ENCODE measurements at places on chromosomes 6 and 20.

GRCh38 chr6:84263557-84263956, 36.1 kb upstream of the CEP162 start:
- no peak for DNase-seq

GRCh38 chr6:84193114-84193708, 34.2 kb downstream of the CEP162 start:
- DNase-seq: peak; percentile 37

GRCh38 chr6:14724549-14724948, 521.3 kb upstream of the JARID2 start:
- no peak for DNase-seq

DNA sequence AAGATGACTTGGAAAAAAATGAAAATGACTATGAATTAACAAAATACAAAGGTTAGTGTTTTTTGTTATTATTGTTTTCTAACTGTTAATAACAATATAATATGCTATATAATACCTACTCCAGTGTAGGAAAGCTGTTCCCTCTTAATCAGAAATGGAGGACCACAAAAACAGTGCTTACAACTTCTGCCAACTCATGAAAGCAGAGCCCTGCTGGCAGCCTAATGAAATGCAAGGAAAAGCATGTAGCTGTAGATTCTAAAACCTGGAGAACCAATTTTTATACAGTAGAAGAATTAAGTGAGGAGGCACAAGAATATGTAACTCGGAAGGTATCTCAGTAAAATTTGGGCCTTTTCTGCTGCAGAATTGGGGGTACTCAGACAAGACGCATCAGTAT, 29.4 kb downstream of the PHIP start:
- no peak for DNase-seq

DNA sequence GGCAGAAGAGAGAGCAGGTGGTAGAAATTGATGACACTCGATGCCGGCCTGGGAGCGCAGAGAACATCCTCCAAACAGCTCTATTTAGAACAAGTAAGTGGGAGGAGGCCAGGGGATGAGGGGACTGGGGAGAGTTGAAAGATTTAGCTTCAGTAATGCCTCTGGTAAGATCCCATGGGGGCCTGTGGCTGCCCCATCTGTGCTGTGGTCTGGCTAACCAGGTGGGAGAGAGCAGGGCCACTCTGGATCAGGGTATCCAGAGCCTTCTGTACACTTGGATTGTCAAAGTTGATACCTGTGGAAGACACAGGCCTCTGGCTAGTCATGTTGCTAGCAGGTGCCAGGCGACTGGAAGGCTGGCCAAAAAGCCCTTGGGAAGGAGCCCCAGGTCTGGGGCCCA, 27.6 kb downstream of the NCOA5 start:
- no peak for DNase-seq

- peak; percentile 5 for DNase-seq
Observed at GRCh38 chr6:132715204-132715603, 1.3 kb upstream of the VNN1 start.

DNA sequence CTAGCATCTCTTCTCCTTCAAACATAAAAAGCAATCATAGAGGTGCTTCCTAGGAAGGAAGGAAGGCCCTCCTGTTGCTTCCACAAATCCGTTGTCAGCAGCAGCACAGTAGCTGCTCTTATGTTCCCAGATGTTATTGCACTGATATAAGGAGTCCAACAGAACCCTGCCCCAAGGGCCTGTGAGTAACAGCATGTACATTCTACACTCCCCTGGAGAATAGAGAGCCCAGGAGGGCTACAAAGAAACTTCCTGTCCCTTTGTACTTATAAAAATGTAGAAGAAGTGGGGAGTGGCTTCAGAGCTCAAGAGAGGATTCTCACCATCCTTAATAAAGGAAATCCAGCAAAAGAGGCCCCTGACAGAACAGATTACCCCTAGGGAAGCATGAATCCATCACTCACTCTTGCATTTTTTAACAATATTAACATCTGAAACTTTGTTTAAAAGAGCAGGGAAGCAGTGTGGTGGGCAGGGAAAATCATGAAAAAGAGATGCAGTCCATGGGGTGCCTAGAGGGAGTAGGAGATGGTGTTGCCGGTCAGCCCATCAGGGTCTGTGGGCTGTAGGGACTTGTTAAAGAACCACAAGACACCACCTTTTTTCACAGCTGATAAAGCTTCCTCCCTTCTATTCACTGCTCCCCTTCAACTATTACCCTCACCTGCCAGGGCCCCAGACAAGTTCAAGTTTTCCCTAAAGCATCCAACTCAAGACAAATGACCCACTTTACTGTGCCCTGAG, 104.5 kb upstream of the ADGRF1 start:
- no peak for DNase-seq

- DNase-seq: no peak
Observed at GRCh38 chr20:2578475-2579192, 42.3 kb downstream of the TMC2 start.

GRCh38 chr6:167683028-167683862, 143.5 kb upstream of the AFDN start:
- DNase-seq: no peak

- no peak for DNase-seq
Observed at GRCh38 chr20:35287509-35288324, 3.1 kb upstream of the EIF6 start.

DNA sequence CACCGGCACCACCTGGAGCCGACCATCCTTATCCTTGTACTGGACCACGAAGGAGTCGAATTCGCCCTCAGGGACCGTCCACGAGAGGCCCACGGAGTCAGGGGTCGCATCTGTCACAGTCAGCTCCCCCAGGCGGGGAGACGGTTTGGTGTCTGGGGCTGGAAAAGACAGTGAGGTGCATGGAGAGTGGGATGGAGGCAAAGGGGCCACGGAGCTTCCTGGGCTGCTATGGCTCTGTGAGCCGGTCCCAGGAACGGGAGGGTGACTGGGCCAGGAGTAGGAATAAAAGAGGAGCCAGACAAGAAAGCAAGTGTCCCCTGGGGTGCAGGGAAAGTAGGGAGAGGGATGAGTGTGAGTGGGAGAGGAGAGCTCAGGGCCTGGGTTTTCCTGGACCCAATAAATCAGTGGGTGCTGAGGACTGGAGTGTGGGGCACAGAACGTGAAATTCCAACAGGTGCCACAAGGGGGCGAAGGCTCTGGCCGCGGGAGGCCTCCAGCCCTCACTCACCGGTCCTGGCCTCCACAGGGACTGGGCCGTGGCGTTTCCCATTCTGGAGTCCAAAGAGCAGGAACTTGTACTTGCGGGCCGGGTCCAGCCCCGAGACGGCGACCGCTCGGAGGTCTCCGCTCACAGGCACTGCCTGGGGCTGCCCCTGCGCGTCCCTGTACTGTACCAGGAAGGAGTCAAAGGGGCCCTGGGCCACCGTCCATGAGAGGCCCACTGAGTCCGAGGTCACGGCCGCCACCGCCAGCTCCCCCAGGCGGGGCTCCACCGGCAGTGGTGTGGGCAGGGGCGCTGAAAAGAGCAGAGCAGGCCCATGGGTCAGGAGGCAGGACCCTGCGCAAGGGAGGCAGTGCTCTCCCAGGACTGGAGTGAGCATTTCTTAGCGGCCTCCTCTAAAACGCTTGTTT, 9.9 kb downstream of the CYP21A2 start:
- DNase-seq: no peak

GRCh38 chr20:8213831-8214587, 81.9 kb downstream of the PLCB1 start:
- no peak for DNase-seq

GRCh38 chr6:83637953-83638352, 70.9 kb downstream of the SNAP91 start:
- DNase-seq: no peak

GRCh38 chr6:118559659-118560058, 11.6 kb downstream of the PLN start:
- DNase-seq: no peak

GRCh38 chr6:127206531-127207095, 60.1 kb upstream of the RNF146 start:
- no peak for DNase-seq

- DNase-seq: no peak
Observed at GRCh38 chr20:9021699-9022098, 47.2 kb upstream of the PLCB4 start.

DNA sequence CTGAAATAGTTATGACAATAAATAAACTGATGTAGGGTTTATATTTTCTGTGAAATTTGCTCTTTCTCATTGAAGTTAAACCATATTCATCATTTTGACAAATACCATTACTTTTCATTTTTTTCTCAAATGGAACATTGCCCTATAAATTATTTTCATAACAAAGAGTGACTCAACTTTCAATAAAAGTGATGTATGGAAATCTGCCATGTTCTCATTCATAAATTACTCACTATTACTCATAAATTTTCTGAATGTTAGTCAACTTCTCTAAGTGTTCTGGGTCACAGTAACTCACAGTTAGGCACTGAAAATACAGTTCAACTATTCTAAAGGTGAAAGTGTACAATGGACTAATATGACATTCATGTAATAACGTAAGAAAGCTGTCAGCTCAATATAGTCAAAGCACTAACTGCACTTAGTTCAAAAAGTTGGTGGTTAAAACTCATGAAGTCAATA, 19.0 kb upstream of the STX11 start:
- peak; percentile 57 for DNase-seq

GRCh38 chr20:51128198-51128597, 105.3 kb upstream of the KCNG1 start:
- peak; percentile 58 for DNase-seq

DNA sequence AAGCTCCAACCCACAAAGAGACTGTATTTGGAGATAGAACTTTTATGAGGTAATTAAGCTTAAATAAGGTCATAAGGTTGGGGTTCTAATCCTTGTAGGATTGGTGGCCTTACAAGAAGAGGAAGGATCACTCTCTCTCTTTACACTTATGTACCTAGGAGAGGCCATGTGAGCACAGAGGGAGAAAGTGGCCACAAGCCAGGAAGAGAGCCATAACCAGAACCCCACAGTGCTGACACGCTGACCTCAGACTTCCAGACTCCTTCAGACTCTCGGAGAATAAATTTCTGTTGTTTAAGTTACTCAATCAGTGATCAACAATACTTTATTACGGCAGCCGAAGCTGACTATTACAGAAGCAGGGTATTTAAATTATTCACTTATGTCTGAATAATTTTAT, 430.5 kb upstream of the EPHA7 start:
- no peak for DNase-seq

GRCh38 chr20:1310506-1311190, 18.3 kb downstream of the SDCBP2 start:
- no peak for DNase-seq

DNA sequence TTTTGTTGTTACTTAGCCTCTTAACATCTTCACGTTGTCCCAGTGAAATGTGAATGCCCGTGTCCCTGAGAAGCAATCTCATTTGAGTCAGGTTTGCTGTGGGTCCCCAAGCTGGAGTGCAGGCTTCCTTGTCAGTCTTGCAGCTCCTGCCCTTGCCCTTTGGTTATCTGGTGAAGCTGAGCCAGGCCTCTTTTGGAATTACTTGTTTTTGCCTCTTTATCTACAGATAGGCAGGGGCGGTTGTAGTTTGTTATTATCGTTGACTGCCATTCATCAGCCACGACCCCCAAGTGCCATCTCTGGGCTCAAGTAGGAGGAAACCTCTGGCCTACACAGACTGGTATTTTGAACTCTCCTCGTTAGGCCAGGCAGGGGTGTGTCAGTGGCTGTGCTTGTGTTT, 2.2 kb downstream of the TMEM14C start:
- no peak for DNase-seq

DNA sequence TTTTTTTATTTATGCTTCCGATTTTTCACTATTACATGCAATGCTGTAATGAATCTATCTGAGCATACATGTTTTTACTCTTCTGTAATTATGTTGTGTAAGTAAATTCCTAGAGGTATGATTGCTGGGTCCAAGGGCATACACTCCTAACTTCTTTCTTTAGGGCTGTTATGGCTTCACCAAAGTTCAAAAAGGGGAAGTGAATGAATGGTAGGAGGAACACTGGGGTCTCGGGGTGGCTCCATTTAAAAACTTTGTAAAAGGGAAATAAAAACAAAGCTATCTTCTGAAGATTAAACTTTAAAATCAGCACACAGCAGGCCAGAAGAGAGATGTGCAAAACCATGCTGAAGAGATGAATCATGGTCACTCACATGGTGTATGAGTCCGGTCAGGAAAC, 289.1 kb upstream of the SUPT3H start:
- DNase-seq: no peak

- no peak for DNase-seq
Observed at GRCh38 chr20:56229812-56230211, 18.7 kb upstream of the MC3R start.

GRCh38 chr20:36745927-36746659, at the start of gene NDRG3:
NDRG3 (minus strand) TSS chr20:36746090; CDS start chr20:36721735, 24,355 bp downstream.
- peak; percentile 77 for DNase-seq

GRCh38 chr6:112362812-112363570, 15.9 kb downstream of the RFPL4B start:
- no peak for DNase-seq

- DNase-seq: no peak
Observed at GRCh38 chr6:68915586-68915985, 280.5 kb downstream of the ADGRB3 start.

DNA sequence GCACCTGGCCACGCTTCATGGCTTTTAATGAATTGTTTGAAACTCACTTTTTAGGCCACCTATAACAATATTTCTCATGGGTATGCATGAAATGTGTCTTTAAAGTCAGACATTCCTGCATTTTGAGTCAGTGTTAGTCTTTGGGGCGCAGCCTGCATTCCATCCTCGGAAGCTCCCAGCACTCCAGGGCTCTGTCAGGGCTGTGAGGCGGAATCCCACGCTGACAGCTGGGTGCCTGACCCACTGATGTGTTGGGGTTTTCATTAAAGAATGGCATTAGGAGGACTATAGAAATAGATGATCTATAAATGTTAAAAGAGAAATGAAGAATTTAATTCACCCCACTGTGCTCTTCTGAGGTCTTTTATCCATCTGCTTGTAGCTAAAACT, 16.2 kb upstream of the CLDN20 start:
- DNase-seq: peak; percentile 67

- DNase-seq: peak; percentile 79
Observed at GRCh38 chr6:111573892-111574797, 31.5 kb downstream of the TRAF3IP2 start.

- DNase-seq: peak; percentile 74
Observed at GRCh38 chr6:100217225-100218012, 223.4 kb upstream of the MCHR2 start.

GRCh38 chr6:35018746-35019145, 122.4 kb downstream of the TCP11 start:
- DNase-seq: no peak

GRCh38 chr20:20051767-20052073, 546 bp downstream of the CRNKL1 start:
- no peak for DNase-seq
